ENCODE measurements at places on chromosomes 7 and 10.

DNA sequence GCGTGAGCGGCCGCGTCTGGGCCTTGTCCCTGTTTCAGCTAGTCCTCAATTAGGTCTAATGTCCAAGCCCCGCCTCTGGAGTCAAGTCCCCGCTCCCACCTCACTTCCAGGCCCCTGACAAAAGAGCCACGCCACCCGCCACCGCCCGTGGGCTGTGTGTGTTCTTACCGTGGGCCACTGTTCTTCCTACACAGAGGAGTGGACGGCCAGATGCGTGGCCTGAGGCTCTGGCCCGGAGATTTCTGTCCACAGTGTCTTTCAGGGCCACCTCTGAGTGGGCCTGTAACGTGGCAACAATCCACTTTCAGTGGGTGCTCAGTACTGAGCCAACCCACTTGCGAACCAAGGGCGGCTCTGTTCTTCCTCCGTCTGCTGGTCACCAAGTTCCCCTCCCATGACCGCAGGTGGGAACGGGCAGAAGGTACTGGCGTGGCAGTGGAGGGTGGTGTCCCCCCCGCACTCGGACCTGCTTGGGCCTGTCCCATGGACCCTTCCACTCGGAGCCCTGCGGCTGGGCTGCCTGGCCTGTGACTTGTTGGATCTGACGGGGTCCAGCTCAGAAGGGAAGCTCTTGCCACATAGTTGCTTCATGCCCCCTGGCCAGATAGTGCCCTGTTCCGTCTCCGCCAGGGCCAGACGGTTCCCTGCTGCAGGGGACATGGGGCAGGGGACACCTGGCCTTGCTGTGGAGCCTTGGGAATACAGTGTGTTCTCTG lies 15.0 kb upstream of the ZFAND2A start:
- DNase-seq = no peak

DNA sequence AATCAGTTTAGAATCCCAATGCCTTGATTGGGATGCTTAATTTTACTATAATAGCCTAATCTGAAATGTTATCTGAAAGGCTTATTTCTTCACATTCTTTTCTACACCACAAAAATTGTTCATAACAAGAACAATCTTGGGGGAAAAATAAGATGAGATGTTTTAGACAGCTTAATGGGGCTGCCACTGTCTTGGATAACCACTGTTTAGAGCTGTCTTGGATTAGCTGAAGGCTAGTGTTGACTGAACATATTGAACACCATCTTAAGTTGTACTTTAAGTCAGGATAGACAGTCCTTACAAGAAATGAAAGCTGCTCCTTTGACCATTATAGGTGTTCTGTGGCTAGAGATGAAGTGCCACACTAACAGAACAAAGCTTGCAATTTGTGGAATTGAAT lies 501.3 kb downstream of the GFRA1 start:
- DNase-seq = no peak

GRCh38 chr10:104631946-104632345 lies 9.1 kb upstream of the SORCS3 start:
- no peak for DNase-seq

DNA sequence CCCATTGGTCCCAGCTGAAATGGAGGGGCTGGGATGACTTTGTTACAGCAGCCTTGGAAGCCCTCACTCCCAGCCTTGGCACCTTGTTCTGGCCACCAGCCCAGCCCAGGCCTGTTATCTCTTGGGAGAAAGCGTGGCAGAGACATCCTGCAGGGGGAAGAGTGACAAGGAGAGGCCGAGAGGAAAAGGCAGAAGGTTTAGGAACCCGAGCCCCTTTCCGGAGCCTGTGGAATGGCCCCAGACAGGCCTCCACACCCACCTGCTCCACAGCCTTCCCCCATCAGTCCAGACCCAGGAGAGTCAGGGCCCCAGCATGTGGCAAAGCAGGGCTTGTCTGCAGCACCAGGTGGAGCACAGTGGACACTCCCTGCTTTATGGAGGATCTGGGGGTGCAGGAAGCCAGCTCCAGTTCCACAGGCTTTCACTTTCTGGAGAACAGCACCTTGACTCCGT lies 24.1 kb upstream of the TRIM8 start:
- DNase-seq = no peak

DNA sequence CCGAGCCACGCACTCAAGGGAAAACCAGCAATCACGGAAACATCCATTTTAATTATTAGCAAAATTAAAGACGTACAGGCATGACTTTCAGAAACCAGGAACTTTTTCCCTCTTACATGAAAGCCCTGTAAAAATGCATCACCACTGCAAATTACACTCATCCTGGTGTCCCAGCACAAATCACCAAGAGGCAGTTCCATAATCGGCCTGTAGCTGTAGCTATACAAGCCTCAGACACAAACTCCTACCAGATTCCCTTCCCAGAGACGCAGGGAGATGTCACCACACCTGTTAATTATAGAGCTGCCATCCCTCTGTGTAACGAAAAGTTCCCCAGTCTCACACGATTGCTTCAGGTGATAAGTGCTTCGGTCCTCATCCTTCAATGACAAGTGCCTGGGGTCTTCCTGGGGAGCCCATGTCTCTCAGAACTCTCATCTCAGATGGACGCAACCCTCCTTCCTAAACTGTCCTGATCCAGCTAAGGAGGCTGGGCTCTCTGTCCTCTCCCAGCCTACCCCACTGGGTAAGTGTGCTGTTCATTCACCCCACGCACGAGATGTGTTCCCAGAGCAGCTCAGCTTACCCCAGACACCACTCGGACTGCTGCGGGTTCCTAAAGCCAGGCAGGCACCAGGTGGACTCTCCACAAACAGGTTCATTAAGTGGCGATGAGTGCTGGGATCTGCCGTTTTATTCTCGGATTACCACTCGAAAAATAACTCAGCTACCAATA lies 5.9 kb downstream of the FGFR2 start:
- DNase-seq = no peak

DNA sequence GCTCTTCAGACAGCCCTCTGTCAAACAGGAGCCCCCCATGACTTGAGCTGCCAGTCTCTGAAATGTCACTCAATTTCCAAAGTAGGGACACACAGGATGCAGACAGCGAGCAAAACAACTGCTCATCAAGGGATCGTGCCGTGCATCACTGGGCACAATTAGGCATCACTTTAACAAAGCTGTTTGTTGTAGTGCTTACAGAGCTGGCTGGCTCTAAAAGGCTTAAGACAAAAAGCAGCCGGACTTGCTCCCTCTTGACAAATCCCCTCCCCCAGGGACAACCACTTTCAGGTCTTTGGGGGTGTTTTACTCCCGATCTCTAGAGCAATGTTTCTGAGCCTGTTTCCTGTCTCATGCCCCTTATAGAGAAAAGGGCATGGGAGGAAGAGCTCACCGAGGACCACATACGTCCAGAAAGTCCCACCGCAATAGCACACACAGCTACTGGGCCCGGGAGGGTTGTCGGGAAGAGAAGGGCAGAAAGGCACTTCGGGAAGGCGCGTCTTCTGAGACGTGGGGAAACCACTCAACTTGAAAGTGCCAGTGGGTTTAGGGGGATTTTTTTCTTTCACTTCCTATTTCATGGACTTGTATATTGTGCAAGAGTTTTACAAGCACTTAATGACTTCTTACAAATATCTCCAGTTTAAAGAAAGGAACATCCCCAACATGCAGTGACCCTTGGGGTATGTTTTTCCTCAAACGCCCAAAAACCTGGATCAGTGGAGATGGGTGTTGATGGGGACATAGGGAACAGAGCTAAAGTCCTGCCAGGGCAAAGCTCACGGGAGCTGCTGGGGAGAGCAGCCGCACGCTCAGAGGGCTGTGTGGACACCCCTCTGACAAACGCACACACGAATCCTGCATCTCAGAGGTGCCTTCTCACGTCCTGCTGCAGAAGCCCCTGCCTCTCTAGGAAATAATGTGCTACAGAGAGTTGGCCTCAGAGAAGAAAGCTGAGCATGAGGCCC lies 27.1 kb downstream of the LRRC20 start:
- DNase-seq = no peak

DNA sequence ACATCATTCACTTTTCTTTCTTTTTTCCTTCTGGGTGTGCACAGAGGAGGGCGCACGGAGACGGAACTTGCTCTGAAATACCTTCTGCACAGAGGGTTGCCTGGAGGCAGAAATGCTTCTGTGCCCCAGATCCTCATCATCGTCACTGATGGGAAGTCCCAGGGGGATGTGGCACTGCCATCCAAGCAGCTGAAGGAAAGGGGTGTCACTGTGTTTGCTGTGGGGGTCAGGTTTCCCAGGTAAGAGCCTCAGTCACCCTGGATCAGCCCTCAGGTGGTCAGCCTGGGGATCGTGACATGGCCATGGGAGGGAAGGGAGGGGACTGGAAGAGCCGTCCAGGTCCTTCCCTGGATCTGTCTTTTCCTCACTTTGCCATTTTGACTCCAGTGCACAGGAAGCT lies 33.6 kb downstream of the VWA2 start:
- no peak for DNase-seq
